Body of pancreas (tissue), 4 donors: ENCODE measurements at places on chromosomes 11 and 22. TPM values are rescaled to one million over a fixed set of nuclear protein-coding genes. Genes with fewer than 3 reads are reported as not detected.
A peak's percentile ranks its signal among the peaks of the same experiment; 100 is the strongest.

DNA sequence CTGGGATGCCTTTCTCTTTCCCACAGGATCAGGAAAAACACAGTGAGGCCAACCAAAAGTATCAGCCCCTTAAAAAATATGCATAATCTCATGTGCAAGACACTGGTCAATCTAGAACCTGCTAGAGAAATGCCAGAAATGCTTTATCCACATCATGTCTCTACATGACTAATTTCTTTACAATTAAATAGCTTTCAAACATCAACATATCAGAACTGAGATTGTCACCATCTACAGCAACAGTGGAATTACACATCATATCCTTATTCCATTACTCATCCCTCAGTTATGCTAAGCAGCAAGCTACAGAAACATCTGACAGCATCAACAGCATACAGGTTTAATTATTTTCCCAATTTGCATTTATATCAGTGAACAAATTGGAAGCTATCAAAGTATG lies 78.8 kb downstream of the DDIAS start:
- H3K36me3 ChIP-seq: no peaks in the 10 kb centered on the region
- DNase-seq: no peak
- no peaks in the 10 kb centered on the region for H3K27me3 ChIP-seq
- H3K4me1 ChIP-seq: no peaks in the 10 kb centered on the region
- no peak overlapping the region for H3K27ac ChIP-seq
- H3K4me3 ChIP-seq: no peak overlapping the region

LAYN gene
- total RNA-seq: 5.9 TPM

MMP12 gene
- total RNA-seq: not detected

DNA sequence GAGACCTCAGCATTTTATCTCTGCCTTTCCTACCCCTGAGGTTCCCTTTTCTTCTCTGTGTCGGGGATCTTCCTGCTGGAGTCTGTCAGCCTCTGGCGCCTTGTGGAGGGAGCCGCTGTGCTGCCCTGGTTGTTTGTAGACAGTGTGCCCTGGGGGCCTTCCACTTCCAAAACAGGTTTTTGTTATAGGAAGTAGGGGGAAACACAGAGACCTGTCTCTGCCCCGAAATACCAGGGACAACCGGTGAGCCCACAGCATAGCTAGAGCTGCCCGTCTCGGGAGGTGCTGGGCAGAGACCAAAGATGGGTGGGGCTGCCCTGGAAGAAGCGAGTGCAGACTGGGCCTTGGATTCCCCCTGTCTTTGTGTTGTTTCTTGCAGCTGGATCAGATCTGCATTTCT lies 8.0 kb downstream of the NCAPH2 start:
- DNase-seq: no peak
- no peak overlapping the region for H3K27ac ChIP-seq
- H3K4me3 ChIP-seq: no peak overlapping the region

DNA sequence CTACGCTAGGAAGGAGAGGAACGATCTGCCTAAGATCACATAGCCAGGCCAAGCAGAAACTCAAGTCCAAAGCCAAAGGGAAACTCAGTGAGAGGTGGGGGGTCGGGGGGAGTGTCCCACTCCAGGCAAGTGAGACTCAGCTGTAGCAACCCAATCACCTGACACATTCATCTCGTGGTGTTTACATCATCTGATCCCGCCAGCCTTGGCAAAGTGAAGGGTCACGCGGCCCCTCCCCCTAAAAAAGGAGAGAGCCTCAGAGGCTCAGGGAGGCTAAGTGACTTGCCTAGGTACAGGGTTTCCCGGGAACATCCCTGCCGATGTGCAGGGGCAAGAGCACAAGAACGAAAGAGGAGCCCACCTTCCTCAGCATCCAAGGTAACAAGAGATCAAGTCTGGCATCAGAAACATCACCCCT lies 21.5 kb downstream of the MYH9 start:
- H3K27me3 ChIP-seq: no peaks in the 10 kb centered on the region
- peak overlapping the region; percentile 95 for H3K27ac ChIP-seq
- H3K4me3 ChIP-seq: no peak overlapping the region
- peaks cover 100% of the 10 kb centered on the region for H3K4me1 ChIP-seq
- no peak for DNase-seq

DNA sequence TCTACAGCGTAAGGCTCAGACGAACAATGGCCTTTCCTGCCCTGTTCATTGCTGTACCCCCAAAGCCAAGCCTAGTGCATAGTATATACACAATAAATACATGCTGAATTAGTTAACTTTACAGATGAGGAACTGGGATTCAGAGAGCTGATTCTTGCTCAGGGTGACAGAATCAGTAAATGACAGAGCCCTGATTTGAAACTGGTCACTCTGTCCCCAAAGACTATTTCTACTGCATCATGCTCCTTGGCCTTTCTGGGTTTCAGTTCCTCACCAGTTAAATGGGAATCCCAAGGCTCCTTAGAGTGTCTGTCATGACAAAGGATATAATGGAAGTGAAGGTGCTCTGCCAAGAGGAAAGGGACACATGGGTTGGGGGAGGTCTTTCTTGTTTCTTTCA lies 50.5 kb upstream of the TSKU start:
- no peaks in the 10 kb centered on the region for H3K27me3 ChIP-seq
- no peak for DNase-seq
- no peaks in the 10 kb centered on the region for H3K36me3 ChIP-seq
- H3K4me1 ChIP-seq: no peaks in the 10 kb centered on the region

- DNase-seq: no peak
- H3K36me3 ChIP-seq: no peaks in the 10 kb centered on the region
- H3K4me3 ChIP-seq: no peak overlapping the region
Observed at GRCh38 chr11:122042981-122043380, 73.0 kb downstream of the BLID start.

GRCh38 chr11:67438158-67438902 lies 848 bp upstream of the PTPRCAP start:
- peaks cover 11% of the 10 kb centered on the region for H3K4me1 ChIP-seq
- DNase-seq: no peak
- no peak overlapping the region for H3K4me3 ChIP-seq
- no peaks in the 10 kb centered on the region for H3K27me3 ChIP-seq
- no peaks in the 10 kb centered on the region for H3K36me3 ChIP-seq
- H3K27ac ChIP-seq: no peak overlapping the region

RAB36 gene
- 1.3 TPM for total RNA-seq

GRCh38 chr11:44625759-44626523 lies 60.5 kb downstream of the CD82 start:
- no peaks in the 10 kb centered on the region for H3K27me3 ChIP-seq
- no peak overlapping the region for H3K4me3 ChIP-seq
- peak; percentile 6 for DNase-seq

GRCh38 chr11:85918910-85919794 lies 64.0 kb downstream of the CCDC83 start:
- no peaks in the 10 kb centered on the region for H3K36me3 ChIP-seq
- no peak overlapping the region for H3K27ac ChIP-seq
- H3K27me3 ChIP-seq: no peaks in the 10 kb centered on the region
- no peak for DNase-seq
- H3K4me1 ChIP-seq: no peaks in the 10 kb centered on the region
- no peak overlapping the region for H3K4me3 ChIP-seq

- no peaks in the 10 kb centered on the region for H3K27me3 ChIP-seq
- DNase-seq: no peak
- H3K36me3 ChIP-seq: no peaks in the 10 kb centered on the region
- peaks cover under 1% of the 10 kb centered on the region for H3K4me1 ChIP-seq
Observed at GRCh38 chr11:75493626-75494025, 32.1 kb downstream of the GDPD5 start.

DNA sequence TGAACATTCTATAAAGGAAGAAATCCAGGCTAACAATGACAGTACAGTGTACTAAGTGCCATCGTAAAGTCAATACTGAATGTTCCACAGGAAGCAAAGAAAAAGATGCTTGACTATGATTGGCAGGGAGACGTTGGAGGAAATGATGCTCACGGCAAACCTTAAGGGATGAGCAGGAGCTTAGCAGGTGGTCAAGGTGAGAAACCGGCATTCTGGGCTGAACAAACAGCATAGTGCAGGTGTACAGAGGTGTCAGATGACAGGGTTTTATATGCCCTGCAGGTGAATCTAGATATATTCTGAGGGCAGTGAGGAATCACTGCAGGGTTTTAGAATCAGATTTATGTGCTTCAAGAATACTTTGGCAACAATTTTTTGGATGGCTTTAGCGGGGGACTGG lies 85.3 kb upstream of the HEPHL1 start:
- no peaks in the 10 kb centered on the region for H3K27me3 ChIP-seq
- no peak for DNase-seq
- no peak overlapping the region for H3K27ac ChIP-seq
- H3K36me3 ChIP-seq: no peaks in the 10 kb centered on the region
- H3K4me1 ChIP-seq: no peaks in the 10 kb centered on the region
- no peak overlapping the region for H3K4me3 ChIP-seq

DNA sequence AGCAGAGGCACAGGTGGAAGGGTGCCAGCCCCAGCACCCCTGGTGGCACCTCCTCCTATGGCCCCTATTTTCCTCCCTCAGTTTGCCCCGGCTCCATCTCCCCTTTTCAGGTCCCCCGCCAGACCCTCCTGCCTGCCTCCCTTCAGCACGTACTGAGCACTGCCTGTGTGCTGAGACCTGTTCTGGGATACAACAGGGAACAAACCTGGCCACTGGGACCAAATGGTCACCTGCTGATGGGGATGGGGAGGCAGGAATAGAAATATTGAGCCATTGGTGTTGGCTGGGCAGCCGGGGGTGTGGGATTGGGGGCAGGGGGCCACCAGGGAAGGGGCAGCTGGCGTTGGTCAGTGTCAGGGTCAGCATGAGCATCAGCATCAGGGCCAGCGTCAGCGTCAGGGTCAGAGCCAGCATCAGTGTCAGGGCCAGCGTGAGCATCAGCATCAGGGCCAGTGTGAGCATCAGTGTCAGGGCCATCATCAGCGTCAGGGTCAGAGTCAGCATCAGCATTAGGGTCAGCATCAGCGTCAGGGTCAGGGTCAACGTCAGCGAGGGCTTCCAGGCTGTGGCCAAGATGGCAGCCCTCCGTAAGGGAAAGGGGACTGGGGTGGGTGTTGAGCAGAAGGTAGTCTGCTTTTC lies 7.5 kb downstream of the ZNF74 start:
- H3K4me3 ChIP-seq: no peak overlapping the region
- H3K27ac ChIP-seq: no peak overlapping the region
- DNase-seq: no peak
- peaks cover 20% of the 10 kb centered on the region for H3K4me1 ChIP-seq
- no peaks in the 10 kb centered on the region for H3K27me3 ChIP-seq

GRCh38 chr22:21589396-21589795 lies 21.9 kb downstream of the UBE2L3 start:
- no peaks in the 10 kb centered on the region for H3K27me3 ChIP-seq
- H3K4me1 ChIP-seq: peaks cover 33% of the 10 kb centered on the region
- peaks cover 4% of the 10 kb centered on the region for H3K36me3 ChIP-seq
- H3K4me3 ChIP-seq: no peak overlapping the region

- peaks cover 10% of the 10 kb centered on the region for H3K36me3 ChIP-seq
- no peak overlapping the region for H3K27ac ChIP-seq
- peak; percentile 18 for DNase-seq
- H3K4me3 ChIP-seq: no peak overlapping the region
- H3K27me3 ChIP-seq: no peaks in the 10 kb centered on the region
Observed at GRCh38 chr11:69662021-69662698, 13.0 kb downstream of the LTO1 start.

GRCh38 chr11:132579634-132580327 lies 952.5 kb downstream of the OPCML start:
- H3K36me3 ChIP-seq: no peaks in the 10 kb centered on the region
- H3K27me3 ChIP-seq: no peaks in the 10 kb centered on the region
- no peak for DNase-seq
- no peak overlapping the region for H3K4me3 ChIP-seq
- no peak overlapping the region for H3K27ac ChIP-seq

DNA sequence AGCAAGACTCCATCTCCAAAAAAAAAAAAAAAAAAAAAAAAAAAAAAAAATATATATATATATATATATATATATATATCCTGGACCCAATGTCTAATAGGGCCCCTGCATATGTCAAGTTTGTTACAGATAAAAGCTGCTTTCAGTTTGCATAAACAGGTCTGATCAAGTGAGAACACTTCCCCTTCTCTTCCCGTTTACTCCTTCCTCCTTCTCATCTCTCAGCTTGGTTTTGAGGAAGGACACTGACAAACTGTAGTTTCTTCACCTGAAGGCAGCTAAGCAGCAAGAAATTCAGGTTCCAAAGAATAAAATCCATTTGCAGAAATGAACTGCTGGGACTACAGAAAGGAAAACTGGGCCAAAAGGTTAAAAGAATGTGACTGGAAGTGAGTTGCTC lies 11.7 kb downstream of the THOC5 start:
- peaks cover 9% of the 10 kb centered on the region for H3K36me3 ChIP-seq
- no peaks in the 10 kb centered on the region for H3K27me3 ChIP-seq
- H3K4me1 ChIP-seq: no peaks in the 10 kb centered on the region
- H3K4me3 ChIP-seq: no peak overlapping the region
- no peak for DNase-seq

SLC7A4 gene
- total RNA-seq: 1.8 TPM

DNA sequence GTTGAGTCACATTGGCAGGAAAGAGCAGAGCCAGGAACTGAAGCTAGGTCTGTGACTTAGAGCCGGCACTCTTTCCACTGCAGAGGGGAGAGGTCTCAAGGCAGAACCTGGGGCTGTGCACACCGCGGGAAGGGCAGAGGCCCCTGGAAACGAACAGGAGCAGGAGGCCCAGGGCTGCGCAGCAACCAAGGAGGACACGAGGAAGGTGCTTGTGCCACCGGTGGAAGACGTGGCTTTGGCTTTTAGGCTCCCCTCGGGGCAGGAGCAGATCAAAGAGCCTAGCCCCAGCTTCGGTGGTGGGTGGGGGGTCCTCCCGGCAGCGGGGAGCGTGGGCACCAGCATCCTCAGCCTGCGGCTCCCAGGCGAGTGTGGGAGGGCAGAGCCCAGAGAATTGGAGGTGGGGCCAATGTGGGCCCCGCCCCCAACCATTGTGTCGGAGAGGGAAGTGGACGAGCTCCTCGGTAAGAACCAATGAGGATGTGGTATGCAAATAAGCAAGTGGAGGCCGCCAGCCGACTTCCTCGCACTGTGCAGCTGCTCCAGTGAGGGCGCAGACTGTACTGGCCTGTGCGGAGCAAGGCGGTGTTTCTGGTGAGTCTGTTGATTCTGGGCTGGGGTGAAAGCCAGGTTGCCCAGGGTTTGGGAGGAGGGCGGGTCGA lies at the start of gene CCDC116:
Gene CCDC116 (plus strand): TSS at position 524 of the 659 bp plus-strand sequence. CDS start 422 bp downstream, outside the sequence.
- H3K36me3 ChIP-seq: no peaks in the 10 kb centered on the region
- no peaks in the 10 kb centered on the region for H3K27me3 ChIP-seq
- no peak within 1 kb of the TSS for H3K27ac ChIP-seq

DNA sequence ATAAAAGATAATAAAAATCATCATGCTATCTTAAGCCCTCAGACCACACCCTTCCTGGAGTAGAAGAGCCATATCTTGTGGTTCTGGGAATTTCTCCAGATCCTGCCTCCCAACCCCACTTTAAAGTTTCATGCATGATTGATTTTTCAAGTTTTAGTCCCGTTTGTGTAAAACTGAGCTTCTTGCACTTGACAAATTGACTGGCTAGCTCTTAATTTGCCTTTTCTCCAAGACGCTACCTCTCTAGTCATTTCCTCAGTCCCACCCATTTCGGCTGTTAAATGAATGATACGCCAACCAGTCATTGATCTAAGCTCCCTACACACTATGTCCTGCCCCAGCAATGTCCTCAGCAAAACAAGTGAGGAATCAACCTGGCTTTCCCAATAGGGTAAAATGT lies 71.8 kb upstream of the TEAD1 start:
- H3K27ac ChIP-seq: no peak overlapping the region
- no peak overlapping the region for H3K4me3 ChIP-seq
- H3K27me3 ChIP-seq: no peaks in the 10 kb centered on the region
- H3K4me1 ChIP-seq: peaks cover 8% of the 10 kb centered on the region
- H3K36me3 ChIP-seq: no peaks in the 10 kb centered on the region
